Activated CD4-positive, alpha-beta T cell treated with anti-CD3 and anti-CD28 coated beads for 48 hours (primary cell): ENCODE measurements at places on chromosomes 5 and 9.

DNA sequence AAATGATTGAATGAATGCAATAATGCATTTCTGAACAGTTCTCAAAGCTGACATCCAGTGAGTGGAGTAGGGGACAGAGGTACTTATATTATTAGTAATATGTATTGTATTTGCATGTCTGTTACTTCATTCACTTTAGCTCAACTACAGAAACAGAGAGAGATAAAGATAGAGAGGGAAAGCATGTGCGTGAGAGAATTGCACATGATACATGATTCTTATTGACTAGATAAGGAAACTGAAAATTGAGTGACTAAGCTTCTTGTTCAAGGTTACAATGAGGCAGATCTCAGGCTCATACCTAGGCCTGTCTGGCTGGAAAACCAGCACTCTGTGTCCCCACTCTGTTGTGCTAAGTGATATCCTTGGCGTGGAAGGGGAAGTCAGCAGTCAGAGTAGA, 337.7 kb upstream of the KLF4 start:
- no peak for DNase-seq

DNA sequence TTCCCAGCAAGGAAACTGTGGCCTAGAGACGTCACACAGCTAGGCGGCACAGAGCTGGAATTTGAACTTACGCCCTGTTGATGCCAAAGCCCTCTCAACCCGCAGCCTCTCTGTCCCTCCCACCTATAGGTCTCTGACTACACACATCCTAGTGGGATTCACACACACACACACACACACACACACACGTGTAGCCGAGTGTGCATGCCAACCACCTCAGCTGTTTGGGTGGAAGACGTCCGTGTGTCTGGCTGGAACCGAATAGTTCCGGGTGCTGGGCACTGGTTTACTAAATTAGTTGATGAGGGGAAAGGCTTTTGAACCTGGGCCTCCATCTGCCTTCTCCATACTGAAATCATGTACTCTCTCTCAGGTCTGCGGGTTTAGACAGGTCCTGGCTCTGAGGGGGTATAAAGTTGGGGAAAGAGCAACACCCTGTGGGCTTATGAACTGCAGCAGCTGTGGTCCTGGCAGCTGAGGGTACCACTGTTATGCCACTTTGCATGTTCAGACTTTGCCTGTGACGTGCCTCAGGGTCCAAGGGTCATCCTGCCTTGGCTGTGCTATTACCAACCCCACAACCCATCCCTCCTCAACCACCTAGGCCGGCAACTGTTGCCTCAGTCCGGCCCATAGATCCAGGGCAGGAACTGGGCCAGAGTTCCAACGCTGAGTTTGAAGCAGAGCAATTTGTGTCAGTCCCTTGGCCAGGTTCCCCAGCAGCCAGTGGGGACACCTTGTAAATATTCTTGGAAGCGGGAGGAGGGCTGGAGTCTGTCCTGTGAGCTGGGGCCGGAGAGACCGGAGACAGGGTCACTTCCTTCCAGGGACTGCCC, 50.5 kb downstream of the PSD2 start:
- DNase-seq = no peak

DNA sequence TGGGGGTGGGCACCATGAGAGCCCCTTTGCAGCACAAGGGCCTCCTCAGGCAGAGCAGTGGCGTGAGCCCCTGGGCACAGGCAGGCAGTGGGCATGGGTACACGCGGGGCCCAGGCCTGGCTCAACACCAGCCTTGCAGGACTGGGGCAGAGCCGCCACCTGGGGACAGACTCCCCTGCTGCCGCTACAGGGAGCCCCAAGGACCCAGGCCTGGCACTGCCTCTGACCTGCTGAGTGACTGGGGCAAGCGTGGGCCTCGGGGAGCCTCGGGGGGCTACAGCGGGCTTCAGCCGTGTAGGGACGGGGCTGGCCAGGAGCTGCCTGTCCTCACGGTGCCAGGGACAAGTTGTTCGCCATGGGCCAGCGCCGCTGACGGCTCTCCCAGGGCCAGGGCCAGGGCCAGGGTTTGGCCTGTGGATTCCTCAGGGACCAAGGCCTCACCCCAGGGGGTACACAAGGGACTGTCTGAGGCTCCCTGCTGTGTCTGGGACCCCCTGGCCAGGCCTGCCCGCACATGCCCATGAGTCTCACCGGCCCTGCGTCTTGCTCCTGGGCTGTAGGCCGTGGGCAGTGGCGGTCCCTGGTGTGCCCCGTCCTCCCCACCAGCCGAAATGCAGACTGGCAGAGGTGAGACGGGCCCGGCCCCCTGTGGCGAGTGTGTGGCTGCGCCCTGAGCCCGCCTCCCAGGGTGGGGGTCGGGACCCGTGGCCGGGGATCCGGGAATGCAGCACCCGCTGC, 42.5 kb downstream of the KCNT1 start:
- DNase-seq = no peak

DNA sequence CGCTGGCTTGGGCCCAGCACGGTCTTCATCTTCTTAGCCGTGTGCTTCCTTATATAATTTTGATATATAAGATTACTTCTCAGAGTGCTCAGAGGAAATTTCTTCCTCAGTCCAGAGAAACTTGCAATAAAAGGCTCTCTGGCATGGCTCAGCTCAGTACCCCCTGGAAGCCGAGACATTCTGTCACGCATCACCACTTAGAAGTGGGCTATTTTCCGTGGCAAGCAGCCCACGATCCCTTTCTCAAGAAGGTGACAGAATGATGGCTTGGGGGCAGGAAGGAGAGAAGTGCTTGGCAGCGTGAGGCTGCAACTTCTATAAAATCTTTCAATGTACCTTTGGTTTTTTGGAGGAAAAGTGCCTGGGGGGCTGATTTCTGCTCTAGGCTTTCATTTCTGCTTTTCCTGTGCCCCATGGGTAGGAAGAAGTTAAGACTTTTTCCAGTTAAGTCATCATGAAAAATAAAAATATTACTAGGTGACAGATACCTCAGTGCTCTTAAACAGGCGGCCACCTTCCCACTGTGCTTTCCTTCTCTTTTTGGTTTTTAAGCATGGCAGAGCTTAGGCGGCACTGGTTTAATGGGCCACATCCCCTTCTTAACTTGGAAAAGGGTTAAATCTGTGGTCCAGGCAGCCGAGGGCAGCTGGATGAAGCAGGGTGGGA, 104.6 kb downstream of the MVB12B start:
- no peak for DNase-seq

- DNase-seq = no peak
Observed at GRCh38 chr9:124248066-124248465, 9.7 kb upstream of the NEK6 start.
